ENCODE measurements at places on chromosomes 7 and 10. TPM values are rescaled to one million over a fixed set of nuclear protein-coding genes. Genes with fewer than 3 reads are reported as not detected.

PRXL2A gene
- total RNA-seq = 448 TPM

PTER gene
- 7.1 TPM for total RNA-seq

ELN gene
- 133 TPM for total RNA-seq

KCND2 gene
- total RNA-seq = 1.8 TPM

SAP25 gene
- 4.7 TPM for total RNA-seq

DNA sequence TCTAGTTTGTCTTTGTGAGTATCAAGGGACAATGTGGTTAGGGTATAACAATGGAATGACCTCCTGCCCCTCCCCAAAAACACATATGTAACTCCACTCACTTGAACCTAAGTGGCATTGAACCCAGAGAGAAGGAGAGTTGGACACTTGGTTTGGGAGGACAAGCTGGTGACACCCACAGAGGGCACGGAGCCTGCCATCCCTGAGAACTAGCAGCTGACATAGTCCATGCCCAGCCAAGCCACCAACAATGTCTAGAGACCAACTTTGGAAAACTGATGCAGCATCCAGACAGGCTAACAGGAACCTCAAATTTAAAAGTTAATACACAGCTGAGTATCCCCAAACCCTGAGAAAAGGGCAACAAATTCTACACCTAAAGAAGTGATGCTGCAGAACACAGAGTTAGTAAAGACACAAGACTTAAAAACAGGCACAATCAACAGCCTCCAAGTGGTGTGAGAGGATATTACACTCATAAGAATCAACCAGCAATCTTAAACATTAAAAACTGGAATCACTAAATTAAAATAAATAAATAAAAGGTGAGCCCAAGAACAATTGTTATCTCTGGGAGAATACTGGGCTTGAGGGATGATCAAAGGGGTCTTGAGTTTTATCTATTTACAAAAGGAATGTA, 27.2 kb downstream of the NUDCD3 start:
- no peak for DNase-seq

DNA sequence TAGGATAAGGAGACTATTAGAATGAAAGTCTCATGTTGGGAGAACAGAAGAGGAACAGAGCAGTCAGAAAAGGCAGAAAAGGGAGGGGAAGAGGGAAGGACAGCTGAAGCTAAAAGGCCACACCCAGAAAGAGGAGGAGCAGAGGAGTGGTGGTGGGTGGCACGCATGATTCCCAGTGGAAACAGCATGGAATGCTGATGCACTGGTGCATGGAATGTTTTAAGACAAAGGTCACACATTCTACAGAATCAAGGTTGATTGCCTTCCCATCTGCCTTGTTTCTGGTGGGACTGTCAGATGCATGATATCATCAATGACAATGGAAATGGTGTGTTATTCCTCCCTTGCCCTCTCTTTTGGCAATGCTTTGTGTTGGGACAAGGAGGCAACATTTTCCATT, 285.4 kb upstream of the MKI67 start:
- no peak for DNase-seq

GRCh38 chr10:131929122-131929845, 28.5 kb downstream of the PPP2R2D start:
- no peak for DNase-seq

DNA sequence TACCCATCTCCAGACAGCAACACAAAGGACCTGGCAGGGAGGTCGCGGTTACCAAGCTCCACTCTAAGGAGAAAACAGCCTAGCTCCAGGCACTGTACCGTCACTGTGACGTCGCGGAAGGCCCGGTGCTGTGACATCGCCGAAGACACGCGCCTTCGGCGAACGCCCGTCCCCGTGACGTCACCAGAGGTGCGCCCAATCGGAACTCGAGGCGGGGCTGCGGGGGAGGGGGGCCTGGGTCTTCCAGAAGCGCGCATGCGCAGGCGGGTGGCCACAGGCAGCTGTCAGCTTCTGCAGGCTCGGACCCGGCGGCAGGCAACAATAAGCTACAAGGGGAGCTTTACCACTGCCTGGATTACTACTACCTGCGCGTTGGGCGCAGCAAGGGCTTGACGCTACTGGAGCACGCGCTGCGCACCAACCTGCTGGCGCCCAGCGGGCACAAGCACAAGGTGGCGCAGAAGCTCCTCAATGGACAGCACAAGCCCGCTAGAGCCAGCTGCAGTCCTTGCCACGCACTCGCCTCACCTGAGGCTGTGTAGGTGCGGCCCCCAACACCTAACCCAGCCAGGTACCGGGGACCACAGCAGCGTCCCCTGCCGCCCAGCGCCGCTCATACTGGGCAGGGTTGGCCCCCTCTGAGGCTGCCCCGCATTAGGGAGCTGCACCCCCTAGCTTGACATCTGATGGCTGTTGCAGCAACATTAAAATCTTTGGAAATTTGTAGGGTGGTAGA, 208.4 kb downstream of the TPST1 start:
- peak; percentile 73 for DNase-seq

DNA sequence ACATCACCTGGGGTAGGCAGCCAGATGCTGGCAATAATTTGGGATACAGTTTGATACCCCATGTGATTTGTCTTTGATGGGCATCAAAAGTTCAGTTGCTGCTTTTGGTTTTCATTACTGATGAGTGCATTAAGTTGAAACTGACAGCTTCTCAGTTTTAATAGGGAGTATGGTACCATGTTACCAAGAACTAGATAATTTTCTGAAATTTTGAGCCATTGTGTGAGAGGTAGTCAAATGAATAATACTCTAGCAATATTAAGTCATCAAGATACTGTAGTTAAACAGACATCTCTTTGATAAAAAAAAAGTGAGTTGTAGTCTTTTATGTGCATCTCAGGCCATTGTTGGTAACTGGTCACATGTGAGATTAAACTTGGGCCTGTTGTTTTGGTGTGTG, 71.5 kb downstream of the ST7 start:
- no peak for DNase-seq

GRCh38 chr7:121038717-121039509, 50.4 kb downstream of the CPED1 start:
- no peak for DNase-seq

DNA sequence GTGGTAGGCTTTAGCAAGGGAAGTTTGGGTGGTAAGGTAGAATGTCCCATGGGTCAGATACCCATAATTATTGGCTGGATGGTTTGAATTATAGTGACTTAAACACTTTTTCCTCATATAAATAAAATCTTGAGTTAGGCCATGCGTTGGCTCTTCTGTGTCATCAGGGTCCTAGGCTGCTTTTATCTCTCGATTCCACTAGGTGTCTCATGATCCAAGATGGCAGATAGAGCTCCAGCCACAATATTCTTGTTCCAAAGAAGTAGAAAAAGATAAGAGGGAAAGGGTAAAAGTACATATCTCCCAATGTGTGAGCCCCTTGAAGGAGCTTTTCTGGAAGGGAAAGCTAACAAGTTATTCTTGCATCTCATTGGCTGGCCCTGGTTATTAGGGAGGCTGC, 144.7 kb downstream of the GRK5 start:
- no peak for DNase-seq

DNA sequence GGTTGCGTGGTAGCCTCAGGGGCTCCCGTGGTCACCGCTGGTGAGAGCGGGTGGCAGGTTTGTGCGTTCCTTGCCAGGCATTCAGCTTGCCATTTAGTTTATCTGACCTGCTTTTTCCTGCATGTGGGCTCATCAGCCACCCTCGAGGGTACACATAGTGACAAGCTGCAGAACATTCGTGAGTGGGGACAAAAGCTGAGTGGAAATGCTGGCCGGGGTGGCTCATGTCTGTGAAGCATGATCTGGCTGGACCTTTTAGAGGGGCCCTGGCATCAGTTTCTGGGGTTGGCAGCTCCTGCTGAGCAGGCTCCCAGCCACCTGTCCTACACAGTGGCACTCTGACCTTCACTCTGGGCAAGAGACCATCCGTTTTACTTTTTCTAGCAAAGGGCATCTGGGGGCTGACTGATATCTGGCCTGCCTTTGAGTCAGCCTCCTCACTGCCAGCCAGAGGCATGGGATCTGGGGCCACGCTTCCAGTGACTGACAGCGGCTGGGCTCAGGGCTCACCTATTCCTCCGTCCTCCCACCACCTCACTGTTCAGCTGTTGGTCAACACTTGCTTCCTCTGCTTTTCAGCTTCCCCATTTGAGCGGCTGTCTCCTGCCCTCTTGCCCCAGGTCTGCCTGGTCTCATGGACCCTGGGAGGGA, 75.0 kb downstream of the LANCL2 start:
- no peak for DNase-seq

GRCh38 chr7:16293669-16294425, 127.5 kb downstream of the CRPPA start:
- DNase-seq = no peak

- no peak for DNase-seq
Measured at GRCh38 chr7:134724606-134725005, 54.8 kb upstream of the CALD1 start.

DNA sequence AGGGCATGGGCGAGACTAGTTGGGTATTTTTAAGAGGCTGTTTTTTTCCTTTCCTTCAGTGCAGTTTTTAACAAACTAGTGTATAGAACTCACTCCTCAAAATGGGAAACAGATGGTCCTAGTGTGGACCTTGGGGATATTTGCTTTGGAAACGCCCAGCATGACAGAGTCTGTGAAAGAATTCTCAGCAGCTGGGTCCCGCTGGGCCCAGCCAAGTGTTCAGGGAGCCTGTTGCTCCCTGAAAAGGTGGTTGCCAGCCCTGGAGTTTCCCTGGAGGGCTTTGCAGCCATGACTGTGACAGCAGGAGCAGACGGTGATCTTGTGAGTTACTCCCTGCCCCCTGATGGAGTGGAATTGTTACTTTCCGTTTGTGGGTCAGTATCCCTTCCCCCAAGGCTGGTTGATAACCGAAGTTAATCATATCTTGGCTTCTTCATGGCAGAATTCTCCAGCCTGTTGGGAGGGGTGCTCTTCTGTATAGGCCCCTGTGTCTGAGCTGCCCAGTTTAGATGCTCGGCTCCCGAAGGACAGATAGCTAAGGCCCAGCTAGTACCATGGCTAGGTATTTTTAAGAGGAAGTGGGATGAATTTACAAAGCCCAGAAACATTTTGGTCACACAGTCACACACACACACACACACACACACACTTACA, 278.6 kb upstream of the HABP2 start:
- DNase-seq = no peak

DNA sequence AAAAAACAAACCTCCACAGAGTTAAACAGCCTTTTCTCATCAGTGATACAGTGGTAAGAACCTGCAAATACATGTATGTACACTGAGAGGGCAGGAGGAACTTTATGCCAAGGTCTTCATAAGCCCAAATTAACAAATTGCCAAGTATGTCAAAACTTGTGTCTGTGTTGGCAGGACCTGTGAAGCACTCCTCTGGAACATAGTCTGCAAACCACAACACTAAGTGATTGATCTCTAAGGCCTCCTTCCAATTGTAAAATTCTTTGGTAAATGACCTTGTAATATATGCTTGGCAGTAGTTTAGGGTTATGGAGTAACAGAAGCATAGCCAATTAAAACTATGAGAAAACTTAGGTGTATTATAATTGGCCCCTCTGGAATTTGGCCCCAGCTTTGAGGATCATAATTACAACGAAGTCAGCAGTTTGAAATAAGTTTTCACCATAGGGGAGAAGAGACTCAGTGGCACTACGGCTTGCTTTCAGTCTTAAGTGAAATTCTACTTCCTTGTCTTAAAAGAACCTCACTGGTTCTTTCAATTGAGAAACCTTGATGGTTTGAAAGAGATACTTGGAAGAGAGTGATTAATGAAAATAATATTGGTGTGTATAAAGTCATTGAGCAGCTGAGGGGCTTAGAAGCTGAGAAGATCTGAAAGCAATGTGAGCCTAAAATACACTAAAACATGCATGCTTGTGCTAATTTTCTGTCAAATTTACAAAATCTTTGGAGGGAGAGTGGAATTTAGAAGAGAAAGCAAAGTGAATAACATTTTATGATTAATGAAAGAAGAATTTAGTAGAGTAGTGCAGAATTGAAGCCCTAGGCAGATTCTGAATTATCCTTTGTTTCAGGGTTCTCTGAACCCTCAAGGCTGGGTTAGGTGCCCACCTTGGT, 57.6 kb downstream of the CNNM2 start:
- DNase-seq = no peak

DNA sequence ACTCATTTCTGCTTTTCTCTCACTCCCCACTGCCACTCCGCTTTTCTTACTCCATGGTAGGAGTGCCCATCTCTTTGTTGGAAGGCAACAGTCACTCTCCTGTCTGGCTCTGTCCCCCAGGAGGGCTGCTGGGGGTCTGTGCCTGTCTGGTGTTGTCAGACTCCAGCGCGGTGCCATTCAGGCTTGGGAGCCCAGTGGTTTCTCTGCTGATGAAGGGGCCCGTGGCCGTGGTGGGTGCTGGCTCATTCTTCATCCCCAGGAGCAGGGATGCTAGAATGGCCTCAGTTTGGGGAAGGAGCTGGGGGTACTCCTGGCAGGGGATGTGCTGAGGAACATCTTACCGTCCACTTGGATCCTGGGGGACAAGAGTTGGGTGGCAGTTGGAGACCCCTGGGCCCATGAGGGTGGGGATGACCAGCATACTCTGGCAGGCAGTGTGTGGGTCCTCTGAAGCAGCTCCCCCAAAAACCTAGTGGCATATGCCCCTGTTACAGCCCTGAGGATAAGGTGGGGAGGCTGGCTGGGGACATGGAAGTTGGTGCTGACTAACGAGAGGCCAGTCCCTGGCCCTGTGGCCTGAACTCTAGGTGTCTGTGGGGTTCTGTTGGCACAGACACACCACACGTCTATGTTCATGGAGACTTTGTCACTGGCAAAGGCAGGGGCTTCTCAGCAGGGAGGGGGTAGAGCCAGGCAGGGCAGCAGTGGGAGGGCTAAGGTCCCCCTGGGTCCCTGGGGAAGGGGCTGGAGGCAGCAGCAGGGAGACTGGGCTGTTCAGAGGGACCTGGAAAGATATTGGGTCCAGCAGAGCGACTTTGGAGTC, 102.8 kb upstream of the RET start:
- DNase-seq = peak; percentile 5

DNA sequence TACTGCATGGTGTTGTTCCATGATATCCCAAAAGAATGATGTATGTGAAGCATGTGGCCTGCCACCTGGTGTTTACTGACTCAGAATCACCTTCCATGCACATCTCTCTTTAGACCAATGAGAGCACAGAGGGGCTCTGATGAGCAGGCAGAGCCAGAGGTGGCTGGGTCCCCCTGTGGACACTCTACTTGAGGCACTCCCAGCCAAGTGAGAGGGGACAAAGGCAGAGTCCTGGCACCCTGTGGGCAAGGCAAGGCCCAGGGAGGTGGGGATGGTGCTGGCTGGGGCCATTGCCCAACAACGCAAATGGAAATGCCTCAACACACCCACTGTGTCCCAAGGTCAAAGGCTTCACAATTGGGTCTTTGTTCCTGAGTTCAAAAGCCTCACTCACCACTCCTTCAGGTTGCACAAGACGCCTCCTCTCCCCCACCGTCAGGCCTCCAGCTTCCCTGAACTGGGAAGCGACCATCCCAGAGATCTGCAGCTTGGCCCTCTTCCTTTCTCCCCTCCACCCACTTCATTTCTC, 164.6 kb downstream of the NEURL1 start:
- DNase-seq = no peak

Measured in omental fat pad (tissue), 4 donors.